Heart right ventricle (tissue), 16 donors: ENCODE measurements at places on chromosomes 4 and X. TPM values are rescaled to one million over a fixed set of nuclear protein-coding genes. Genes with fewer than 3 reads are reported as not detected.
A peak's percentile ranks its signal among the peaks of the same experiment; 100 is the strongest.

FAM9C gene
- 0.47 TPM for total RNA-seq

AKAP4 gene
- not detected for total RNA-seq

SMIM10 gene
- total RNA-seq, result 4.9 TPM

EVC2 gene
- 0.47 TPM for total RNA-seq

DOK7 gene
- total RNA-seq, result 60.0 TPM

CXCR3 gene
- total RNA-seq, result not detected

ZFYVE28 gene
- 2.6 TPM for total RNA-seq

MCUB gene
- total RNA-seq, result 3.2 TPM

FHDC1 gene
- 0.08 TPM for total RNA-seq

USP9X gene
- 79.3 TPM for total RNA-seq

PDE5A gene
- 12.0 TPM for total RNA-seq

EGF gene
- 13.4 TPM for total RNA-seq

GABRQ gene
- not detected for total RNA-seq

PPP1R2C gene
- total RNA-seq, result not detected

- no peaks in the 10 kb centered on the region for H3K27me3 ChIP-seq
- H3K4me3 ChIP-seq, result no peak overlapping the region
- H3K4me1 ChIP-seq, result no peaks in the 10 kb centered on the region
Observed at GRCh38 chr4:65604515-65604914, 65.8 kb downstream of the EPHA5 start.

DNA sequence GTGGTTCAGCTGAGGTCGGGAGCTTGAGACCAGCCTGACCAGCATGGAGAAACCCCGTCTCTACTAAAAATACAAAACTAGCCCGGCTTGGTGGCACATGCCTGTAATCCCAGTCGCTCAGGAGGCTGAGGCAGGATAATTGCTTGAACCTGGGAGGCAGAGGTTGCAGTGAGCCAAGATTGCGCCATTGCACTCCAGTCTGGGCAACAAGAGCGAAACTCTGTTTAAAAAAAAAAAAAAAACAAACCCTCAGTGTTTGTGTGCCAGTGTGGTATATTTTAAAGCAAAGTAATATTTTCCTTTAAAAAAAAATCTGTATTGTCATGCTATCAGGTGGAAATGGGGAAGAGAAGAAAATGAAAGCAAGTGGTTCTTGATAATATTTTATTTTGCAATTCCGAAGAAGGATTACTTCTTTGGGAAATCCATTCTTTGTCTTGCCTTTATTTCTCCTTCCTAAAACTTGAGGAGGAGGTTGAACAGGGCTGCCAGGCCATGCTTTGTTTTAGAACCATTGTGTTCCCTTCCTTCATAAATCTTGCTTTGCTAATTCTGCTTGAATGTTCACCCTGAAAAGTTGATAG is 14.4 kb downstream of the ALG13 start:
- H3K27ac ChIP-seq, result no peak overlapping the region
- H3K36me3 ChIP-seq, result peaks cover 32% of the 10 kb centered on the region
- H3K27me3 ChIP-seq, result no peaks in the 10 kb centered on the region
- H3K4me1 ChIP-seq, result no peaks in the 10 kb centered on the region

- H3K4me1 ChIP-seq, result no peaks in the 10 kb centered on the region
- no peaks in the 10 kb centered on the region for H3K27me3 ChIP-seq
- H3K27ac ChIP-seq, result no peak overlapping the region
- no peak overlapping the region for H3K4me3 ChIP-seq
- DNase-seq, result no peak
Observed at GRCh38 chr4:138656990-138657389, 358.6 kb upstream of the NOCT start.

DNA sequence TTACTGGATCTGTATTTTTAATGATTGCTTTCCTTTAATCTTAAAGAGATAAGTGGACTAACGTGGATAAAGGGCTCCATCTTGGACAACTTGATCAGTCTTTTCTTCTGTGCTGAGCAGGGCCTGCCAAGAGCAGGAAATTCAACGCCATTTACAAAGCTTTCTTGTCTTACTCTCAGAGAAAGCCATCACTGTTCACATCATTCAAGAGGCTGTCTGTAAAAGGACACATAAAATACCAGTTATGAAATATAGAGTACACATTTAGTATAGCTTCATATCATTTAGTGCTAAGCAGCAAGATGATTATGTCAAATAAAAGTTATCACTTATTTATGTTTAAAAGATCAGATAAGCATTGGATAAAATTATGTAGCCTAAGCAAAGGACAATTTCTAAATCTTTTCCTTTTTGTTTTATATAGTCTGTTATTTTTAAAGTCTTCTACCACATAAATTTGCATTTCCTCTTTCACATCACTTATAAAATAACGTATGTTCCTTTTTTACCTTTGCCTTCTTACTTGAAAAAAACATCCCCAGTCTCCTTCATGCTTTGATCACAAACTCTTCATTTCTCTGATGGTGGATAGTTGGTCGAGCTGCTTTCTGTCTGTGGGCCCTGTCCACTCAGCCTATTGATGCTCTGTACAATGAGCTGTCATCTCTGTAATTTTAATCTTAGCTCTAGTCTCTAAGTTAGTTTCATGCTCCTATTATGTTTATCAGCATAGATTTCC is 2.1 kb upstream of the CCNG2 start:
- H3K27ac ChIP-seq, result no peak overlapping the region
- H3K27me3 ChIP-seq, result no peaks in the 10 kb centered on the region
- H3K4me3 ChIP-seq, result no peak overlapping the region

DNA sequence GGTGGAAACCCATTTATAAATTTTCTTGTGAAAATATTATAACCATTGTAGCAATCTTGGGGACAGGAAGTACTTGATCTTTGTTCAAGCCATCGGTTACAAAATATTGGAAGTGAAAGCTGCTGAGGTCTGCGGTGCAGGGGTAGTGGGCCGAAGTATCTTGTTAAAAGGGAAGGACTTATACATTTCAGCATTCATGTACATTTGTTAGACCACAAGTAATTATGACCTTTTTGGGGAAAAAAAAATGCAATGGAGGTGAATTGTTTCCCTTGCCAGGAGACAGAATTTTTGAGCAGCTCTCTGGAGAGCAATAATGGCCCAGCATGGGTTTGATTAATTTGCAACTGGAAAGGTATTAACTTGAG is 121.3 kb downstream of the EGF start:
- H3K36me3 ChIP-seq, result no peaks in the 10 kb centered on the region
- peaks cover 14% of the 10 kb centered on the region for H3K27me3 ChIP-seq
- H3K4me1 ChIP-seq, result peaks cover 24% of the 10 kb centered on the region
- no peak overlapping the region for H3K4me3 ChIP-seq
- H3K27ac ChIP-seq, result no peak overlapping the region

DNA sequence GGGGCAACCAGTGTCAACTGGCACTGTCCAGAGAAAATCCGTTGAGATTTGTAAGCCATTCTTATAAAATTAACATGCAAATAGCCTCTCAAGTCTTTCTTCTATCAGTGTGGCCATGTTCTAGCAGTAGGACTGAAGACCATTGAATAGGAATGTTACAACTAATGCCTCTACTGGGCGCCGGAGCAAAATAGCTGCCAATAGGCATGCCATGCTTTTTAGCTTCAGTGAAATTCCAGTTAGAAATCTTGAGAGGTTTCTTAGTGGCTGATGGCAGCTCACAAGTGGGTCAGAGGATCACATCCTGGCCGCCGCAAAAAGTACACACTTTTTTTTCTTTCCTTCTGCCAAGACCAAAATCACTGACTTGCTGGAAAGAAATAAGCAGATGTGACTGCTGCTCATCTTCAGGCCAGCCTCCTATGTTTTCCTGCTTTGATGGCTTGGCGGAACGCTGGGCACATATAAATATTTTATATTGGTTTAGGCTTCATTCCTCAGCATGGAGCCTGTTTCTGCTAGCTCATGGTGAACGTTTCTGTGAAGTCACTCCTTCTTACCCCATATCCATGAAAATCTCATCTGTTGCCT is 293.1 kb downstream of the TENM3 start:
- H3K27ac ChIP-seq, result no peak overlapping the region
- H3K36me3 ChIP-seq, result no peaks in the 10 kb centered on the region
- no peak overlapping the region for H3K4me3 ChIP-seq

GRCh38 chr4:75025431-75025830 is 92.5 kb downstream of the PARM1 start:
- no peak for DNase-seq
- H3K4me1 ChIP-seq, result peaks cover 7% of the 10 kb centered on the region
- no peaks in the 10 kb centered on the region for H3K27me3 ChIP-seq
- H3K4me3 ChIP-seq, result no peak overlapping the region
- H3K27ac ChIP-seq, result no peak overlapping the region

DNA sequence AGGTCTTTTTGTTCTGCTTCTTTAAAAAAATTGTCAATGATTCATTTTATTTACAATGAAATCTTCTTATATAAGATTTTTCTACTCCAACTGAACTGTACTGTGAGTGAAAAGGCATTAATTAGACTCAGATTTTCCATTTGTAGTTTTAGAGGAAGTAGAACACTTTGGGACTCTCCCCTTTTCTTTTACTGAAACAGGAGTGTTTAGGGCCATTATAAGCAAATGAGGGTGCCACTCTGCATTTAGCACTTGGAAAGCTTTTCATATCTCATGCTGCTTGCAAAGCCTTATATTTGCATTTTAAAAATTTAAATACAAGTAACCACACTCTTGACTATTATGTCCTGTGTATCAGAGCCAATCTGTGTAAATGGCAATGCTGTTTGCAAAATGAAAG is 584.3 kb downstream of the KLHL13 start:
- no peaks in the 10 kb centered on the region for H3K27me3 ChIP-seq
- H3K27ac ChIP-seq, result no peak overlapping the region
- H3K4me1 ChIP-seq, result no peaks in the 10 kb centered on the region
- H3K4me3 ChIP-seq, result no peak overlapping the region
- no peaks in the 10 kb centered on the region for H3K36me3 ChIP-seq

DNA sequence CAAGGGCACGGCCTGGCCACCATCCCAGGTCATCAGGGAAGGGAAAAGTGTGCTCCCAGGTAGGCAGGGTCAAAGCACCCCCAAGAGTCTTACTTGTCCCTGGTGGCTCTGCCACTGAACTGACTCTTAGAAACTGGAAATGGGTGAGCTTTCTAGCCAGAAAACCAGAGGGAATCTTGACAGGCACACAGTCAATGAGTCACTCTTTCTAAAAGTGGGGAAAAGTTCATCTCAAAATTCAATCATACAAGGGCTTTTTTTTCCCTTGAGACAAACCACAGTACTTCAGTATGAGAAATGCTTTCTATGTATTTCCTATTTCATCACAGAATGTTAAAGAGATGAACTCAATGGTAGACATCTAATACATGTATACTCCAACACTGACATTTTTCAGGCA is 12.5 kb downstream of the HPF1 start:
- no peak for DNase-seq
- H3K4me3 ChIP-seq, result no peak overlapping the region
- no peak overlapping the region for H3K27ac ChIP-seq
- peaks cover 55% of the 10 kb centered on the region for H3K36me3 ChIP-seq
- H3K4me1 ChIP-seq, result no peaks in the 10 kb centered on the region

DNA sequence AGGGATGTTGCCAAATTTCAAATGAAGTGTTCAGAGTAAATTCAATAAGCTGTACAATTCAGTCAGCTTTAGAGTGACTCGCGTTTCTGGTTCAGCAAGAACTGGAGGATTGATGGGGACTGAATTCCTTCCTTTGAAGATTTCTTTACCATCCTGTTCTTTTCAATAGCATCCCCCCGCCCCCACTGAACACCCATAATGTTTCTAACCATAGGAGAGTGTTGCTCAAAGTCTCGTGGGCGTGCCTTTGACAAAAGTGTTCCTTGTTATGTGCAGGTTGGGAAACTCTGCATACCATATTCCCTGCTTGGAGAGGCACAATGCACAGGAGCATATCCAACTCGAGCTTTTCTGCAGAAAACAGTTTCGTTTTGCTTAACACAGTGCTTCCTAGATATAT is 323.5 kb upstream of the CASK start:
- H3K4me3 ChIP-seq, result peak overlapping the region; percentile 20
- no peak for DNase-seq
- no peaks in the 10 kb centered on the region for H3K36me3 ChIP-seq
- no peaks in the 10 kb centered on the region for H3K27me3 ChIP-seq

- no peaks in the 10 kb centered on the region for H3K4me1 ChIP-seq
- H3K4me3 ChIP-seq, result no peak overlapping the region
- no peak for DNase-seq
- H3K27ac ChIP-seq, result no peak overlapping the region
- H3K36me3 ChIP-seq, result no peaks in the 10 kb centered on the region
Observed at GRCh38 chrX:23035493-23035892, 35.7 kb downstream of the DDX53 start.

- no peaks in the 10 kb centered on the region for H3K27me3 ChIP-seq
- H3K36me3 ChIP-seq, result no peaks in the 10 kb centered on the region
- no peaks in the 10 kb centered on the region for H3K4me1 ChIP-seq
- DNase-seq, result no peak
Observed at GRCh38 chr4:175935016-175935661, 123.1 kb upstream of the GPM6A start.

GRCh38 chr4:52864793-52865192 is 2.7 kb downstream of the RASL11B start:
- peak overlapping the region; percentile 39 for H3K27ac ChIP-seq
- no peaks in the 10 kb centered on the region for H3K36me3 ChIP-seq
- H3K4me3 ChIP-seq, result no peak overlapping the region
- no peak for DNase-seq

DNA sequence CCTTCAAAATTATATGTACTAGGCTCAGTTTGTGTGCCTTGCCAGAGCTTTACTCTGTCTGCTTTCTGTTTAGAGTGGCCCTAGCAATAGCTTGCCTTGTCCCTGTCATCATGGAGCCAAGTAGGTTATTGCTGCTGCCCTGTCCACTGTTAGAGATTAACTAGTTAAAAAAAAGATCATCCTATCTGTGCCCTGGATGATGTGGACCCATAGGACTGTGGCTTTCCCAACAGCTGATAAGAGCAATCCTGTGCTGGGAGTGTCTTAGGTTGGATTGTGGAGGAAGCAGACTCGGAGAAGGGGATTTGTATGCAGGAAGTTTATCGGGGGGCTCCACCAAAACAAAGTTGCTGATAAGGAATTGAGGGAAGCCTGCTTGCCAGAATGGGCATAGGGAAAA is 23.8 kb downstream of the PPP1R2C start:
- no peaks in the 10 kb centered on the region for H3K4me1 ChIP-seq
- no peak for DNase-seq
- H3K36me3 ChIP-seq, result no peaks in the 10 kb centered on the region

- H3K4me3 ChIP-seq, result no peak overlapping the region
- no peak for DNase-seq
- no peaks in the 10 kb centered on the region for H3K27me3 ChIP-seq
- H3K4me1 ChIP-seq, result no peaks in the 10 kb centered on the region
- H3K27ac ChIP-seq, result no peak overlapping the region
Observed at GRCh38 chrX:3599802-3600430, 113.5 kb downstream of the PRKX start.

DNA sequence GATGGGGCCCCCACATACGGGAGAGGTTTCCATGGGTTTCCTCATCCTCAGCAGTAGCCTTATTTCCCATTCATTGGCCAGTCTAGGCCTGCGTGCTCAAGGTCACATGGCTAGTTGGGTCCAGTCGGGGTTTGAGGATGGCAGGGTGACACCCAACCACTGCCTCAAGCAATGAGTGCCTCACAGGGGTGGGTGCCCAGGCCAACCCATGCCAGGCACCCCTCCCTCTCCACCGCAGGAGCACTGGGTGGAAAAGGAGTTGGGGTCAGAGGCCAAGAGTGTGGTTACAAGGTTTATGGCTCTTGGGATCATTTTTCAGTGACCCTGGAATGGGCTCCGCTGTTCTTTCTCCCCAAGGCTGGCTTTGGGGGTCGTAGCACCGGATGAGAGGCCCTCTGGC is 3.1 kb downstream of the NSG1 start:
- H3K4me3 ChIP-seq, result no peak overlapping the region
- H3K36me3 ChIP-seq, result no peaks in the 10 kb centered on the region
- H3K27ac ChIP-seq, result no peak overlapping the region
- H3K4me1 ChIP-seq, result peaks cover 32% of the 10 kb centered on the region
- peaks cover 32% of the 10 kb centered on the region for H3K27me3 ChIP-seq
